ENCODE measurements at places on chromosomes 13 and 19. TPM values are rescaled to one million over a fixed set of nuclear protein-coding genes. Genes with fewer than 3 reads are reported as not detected.

Gene ARHGAP45
- total RNA-seq: 158 TPM

DNA sequence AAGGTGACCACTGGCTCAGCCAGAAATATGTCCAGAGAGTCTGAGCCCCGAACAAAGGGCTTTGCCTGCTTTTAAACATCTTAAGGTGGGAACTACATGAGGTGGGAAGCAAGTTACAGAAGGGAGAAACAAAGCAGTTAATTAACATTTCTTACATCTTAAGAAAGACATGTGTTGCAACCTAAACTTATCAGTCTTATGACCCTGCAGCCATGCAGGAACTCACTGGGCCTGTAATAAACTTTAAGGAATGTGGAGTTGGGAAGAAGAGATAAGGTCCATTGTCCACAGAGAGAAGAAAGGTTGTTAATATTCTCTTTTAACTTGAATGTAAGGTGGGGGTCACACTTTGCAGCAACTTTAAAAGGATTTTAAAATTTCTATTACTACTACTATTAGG, 46.8 kb upstream of the CYP2A7 start:
- no peak for DNase-seq

GRCh38 chr13:22874839-22875238, 305.9 kb upstream of the SGCG start:
- DNase-seq: no peak

DNA sequence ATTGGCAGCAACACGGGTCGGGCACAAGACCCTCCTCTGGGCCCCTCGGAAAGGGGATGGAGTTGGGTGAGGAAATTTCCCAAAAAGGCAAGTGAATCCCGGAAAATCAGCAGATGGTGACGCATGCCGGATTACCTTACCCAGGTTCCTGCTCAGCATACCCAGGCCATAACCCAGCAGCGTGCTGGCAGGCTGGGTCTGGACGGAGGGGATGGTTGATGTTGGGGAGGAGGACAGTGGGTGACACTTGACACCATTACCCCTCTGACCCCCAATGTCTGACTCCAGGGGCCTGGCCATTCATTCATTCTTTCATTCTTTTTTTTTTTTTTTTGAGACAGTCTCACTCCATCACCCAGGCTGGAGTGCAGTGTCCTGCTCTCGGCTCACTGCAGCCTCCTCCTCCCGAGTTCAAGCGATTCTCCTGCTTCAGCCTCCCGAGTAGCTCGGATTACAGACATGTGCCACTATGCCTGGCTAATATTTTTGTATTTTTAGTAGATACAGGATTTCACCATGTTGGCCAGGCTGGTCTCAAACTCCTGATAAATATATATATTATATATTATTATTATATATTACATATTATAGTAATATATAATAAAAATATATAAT, 799 bp downstream of the PVR start:
- DNase-seq: no peak

Gene PLPP2
- total RNA-seq: not detected

Gene LIG1
- 119 TPM for total RNA-seq

DNA sequence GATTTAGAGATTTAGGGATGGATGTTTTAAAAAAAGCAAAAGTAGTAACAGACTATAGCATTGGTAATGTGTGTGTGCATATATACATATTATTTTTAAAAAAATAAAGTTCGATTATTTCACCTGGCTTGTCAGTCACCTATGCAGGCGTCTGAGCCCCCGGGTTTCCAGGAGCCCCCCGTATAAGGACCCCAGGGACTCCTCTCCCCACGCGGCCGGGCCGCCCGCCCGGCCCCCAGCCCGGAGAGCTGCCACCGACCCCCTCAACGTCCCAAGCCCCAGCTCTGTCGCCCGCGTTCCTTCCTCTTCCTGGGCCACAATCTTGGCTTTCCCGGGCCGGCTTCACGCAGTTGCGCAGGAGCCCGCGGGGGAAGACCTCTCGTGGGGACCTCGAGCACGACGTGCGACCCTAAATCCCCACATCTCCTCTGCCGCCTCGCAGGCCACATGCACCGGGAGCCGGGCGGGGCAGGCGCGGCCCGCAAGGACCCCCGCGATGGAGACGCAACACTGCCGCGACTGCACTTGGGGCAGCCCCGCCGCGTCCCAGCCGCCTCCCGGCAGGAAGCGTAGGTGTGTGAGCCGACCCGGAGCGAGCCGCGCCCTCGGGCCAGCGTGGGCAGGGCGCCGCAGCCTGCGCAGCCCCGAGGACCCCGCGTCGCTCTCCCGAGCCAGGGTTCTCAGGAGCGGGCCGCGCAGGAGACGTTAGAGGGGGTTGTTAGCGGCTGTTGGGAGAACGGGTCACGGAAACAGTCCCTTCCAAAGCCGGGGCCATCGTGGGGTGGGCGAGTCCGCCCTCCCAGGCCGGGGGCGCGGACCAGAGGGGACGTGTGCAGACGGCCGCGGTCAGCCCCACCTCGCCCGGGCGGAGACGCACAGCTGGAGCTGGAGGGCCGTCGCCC, 840 bp upstream of the CCNA1 start:
- DNase-seq: no peak

Gene NKG7
- total RNA-seq: 332 TPM

- no peak for DNase-seq
These were observed 75.8 kb downstream of the TBC1D4 start for GRCh38 chr13:75405976-75406703.

GRCh38 chr19:18440415-18440877, 2.5 kb upstream of the ISYNA1 start:
- no peak for DNase-seq

Gene CPB2
- total RNA-seq: not detected

Gene TMEM221
- not detected for total RNA-seq

GRCh38 chr13:80341101-80341755, at the start of gene SPRY2:
SPRY2 (minus strand) TSS chr13:80341126; CDS start chr13:80337705, 3,421 bp downstream.
- peak; percentile 14 for DNase-seq

- DNase-seq: no peak
These were observed 101.0 kb downstream of the PAN3 start for GRCh38 chr13:28239374-28239773.

DNA sequence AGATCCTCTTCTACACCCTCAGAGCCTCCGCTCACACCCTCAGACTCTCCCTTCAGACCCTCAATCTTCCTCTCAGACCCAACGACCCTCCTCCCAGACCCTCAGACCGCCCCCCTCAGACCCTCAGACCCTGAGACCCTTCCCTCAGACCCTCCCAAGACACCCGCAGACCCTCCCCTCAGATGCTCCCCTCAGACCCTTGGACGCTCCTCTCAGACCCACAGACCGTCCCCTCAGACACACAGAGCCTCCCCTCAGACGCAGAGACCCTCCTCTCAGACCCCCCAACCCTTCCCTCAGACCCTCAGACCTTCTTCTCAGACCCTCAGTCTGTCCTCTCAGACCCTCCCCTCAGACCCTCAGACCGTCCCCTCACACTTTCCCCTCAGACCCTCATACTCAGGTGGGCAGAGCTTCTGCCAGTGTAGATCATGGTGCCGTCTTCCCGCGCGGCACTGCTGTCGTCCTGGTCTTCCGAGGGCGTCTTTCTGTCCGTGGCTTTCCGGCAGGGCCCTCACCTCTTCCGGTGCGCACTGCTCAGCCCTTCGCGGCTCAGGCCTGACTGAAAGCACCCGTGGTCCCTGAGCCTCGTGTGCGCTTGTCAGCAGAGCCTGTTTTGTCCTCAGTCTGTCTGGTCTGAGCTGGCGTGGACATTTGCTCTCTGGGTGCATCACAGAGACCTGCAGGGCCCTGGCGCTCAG, 18.9 kb upstream of the TFDP1 start:
- DNase-seq: no peak

DNA sequence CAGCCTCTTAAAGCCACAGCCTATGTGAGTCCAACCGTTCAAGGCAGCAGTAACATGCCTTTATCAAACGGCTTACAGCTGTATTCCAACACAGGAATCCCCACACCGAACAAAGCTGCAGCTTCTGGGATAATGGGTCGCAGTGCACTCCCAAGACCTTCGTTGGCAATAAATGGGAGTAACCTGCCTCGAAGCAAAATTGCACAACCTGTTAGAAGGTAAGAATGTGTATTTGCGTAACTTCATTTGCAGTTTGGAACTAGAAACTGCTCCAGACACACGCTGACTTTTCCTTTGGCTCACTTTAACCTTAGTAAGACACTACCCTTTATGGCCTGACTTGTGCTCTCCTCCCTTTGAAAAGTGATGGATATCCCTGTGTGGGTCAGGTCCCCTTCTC, 63.4 kb downstream of the SLAIN1 start:
- no peak for DNase-seq

Gene KLF1
- total RNA-seq: 0.62 TPM

DNA sequence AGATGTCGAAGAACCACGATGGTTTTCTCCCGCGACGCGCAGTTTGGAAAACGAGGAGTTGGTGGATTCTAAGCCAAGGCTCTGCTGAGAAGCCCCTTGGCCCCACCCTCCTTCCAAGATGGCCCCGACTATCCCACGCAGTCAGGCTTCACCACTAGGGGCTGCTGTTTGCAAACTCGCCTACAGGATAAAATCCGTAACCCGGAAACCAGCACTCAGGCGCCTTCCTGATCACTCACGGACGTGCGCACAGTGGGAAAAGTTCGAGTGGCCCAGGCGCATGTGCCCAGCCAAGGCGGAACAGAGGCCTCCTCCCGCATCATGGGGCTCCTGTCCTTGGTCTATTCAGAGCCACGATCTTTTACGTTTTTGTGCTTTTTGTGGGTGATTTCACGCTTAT, 19.2 kb upstream of the UQCR11 start:
- peak; percentile 28 for DNase-seq

All from activated T-helper 2 cell treated with anti-CD3 and anti-CD28 coated beads, Interferon-gamma antibody, Interleukin-2, Interleukin-4, amounts not matched to agents 10 μg/mL and 5 μg/mL and 100 μg/mL, durations not matched to agents 14 hours and 24 hours and 36 hours (primary cell).